ENCODE measurements at places on chromosomes 7 and 10. TPM values are rescaled to one million over a fixed set of nuclear protein-coding genes. Genes with fewer than 3 reads are reported as not detected.

- peak; percentile 54 for DNase-seq
Measured at GRCh38 chr7:101927802-101928201, 110.4 kb downstream of the CUX1 start.

- no peak for DNase-seq
Measured at GRCh38 chr7:18330548-18330947, 165.0 kb upstream of the HDAC9 start.

GRCh38 chr10:15305634-15306033 lies 65.5 kb downstream of the FAM171A1 start:
- no peak for DNase-seq

- DNase-seq: no peak
Measured at GRCh38 chr7:43648473-43649406, 65.8 kb downstream of the STK17A start.

DNA sequence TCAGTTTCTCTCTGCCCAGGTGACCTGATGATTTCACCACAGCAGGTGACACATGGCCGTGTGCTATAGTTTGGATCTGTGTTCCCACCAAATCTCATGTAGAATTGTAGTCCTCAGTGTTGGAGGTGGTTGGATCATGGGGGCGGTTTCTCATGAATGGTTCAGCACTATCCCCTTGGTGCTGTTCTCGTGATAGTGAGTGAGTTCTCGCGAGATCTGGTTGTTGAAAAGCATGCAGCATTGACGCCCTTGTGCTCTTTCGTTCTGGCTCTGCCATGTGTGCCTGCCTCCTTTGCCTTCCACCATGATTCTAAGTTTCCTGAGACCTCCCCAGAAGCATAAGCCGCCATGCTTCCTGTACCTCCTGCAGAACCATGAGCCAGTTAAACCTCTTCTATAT lies 85.2 kb upstream of the C1QL3 start:
- no peak for DNase-seq

DNA sequence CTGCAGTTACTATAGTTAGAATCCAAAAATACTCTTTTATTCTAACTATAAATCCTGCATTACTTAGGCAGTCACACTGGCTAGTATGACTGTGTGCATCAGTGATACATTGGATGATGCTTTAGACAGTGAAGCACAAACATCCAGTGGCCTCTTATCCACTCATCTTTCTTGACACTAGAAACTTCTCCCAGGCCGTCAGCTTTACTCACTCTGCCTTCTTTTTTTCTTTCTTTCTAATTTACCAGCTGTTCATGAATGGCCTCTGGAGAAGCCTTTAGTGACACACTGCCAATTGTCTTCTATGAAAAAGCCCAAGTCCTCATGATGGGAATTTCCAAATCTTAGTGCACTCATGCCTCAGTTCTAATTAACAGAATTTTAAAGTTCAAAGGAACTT lies 26.2 kb upstream of the C10orf90 start:
- no peak for DNase-seq

GRCh38 chr10:63825111-63825510 lies 303.9 kb downstream of the REEP3 start:
- DNase-seq: no peak

DNA sequence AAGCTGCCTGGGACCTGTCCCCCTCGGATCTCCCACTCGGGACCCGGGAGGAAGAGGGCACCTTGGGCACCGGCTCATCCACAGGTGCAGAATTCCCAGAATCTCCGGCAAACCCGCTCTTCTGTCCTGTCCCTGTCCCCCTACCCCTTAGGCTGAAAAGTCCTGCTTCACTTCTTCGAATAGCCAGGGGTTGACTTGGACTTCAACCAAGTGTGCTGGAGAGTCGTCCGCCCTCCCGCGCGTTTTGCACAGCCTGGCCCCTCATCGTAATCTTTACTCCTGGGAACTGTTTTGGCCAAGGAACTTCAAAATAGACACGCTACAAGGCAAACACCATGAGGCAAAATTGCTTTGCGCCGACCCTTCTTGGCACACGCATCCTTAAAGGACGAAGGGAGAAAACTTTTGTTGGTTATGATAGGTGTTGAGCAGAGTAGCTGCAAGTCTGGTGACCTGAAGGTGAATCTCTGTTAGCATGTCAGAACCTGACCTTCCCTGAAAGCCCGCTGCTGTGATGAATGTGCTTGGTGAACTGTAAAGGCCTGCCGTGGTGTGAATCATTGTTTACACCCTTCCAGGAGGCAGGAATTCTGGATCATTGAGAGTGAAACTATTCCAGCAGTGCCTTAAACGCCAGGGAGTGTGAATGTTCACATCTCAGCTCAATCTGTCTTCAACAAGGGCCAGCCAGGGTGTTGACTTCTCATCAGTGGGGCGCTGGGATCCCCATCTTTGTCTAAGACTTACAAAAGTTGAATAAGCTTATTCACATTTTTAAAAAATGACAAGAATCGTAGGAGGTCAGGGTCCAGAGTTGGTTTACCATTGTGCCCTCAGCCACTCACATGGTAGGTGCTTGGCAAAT lies 589 bp upstream of the RAPGEF5 start:
- peak; percentile 3 for DNase-seq

SFXN3 gene
- total RNA-seq: 27.1 TPM

KMT2C gene
- total RNA-seq: 59.8 TPM

OR2A1 gene
- not detected for total RNA-seq

CTNNA3 gene
- 2.3 TPM for total RNA-seq

DNA sequence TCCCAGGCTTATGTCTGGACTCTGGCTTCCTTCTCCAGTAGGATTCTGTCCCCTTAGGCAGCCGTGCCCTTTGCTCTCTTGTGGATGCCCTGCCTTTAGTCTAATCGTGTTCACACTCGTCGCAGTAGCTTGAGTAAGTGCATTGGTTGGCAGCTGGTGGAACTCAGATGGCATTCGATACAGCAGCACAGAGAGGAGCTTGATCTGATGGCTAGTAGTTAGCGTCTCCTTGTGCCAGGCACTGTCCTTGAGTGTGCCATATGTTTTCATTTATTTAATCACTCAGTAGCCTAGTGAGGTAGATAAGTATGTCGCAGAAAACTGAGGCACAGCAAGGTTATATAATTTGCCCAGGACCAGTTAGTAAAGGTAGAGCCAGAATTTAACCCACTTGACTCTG lies 18.2 kb upstream of the PARP12 start:
- DNase-seq: no peak

- no peak for DNase-seq
Measured at GRCh38 chr7:47902013-47902412, 46.3 kb downstream of the PKD1L1 start.

DNA sequence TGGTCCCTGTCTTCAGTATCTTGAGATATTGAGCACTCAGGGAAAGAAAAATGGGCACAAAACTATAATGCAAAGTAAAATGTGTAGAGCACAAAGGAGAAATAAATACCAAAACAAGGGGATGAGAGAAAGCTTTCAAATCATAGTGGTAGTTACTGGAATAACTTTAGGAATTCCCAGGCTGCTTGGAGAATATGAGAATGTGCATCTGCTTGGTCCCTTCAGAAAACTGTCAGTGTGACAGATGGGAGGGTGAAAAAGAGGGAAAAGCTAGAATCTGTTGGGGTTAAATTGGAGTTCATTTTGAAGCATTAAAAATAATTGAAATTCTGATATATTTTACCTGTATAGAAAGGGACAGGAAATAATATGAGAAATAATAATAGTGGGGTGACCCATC lies 15.3 kb downstream of the ST7 start:
- DNase-seq: no peak

- no peak for DNase-seq
Measured at GRCh38 chr10:124293616-124294449, 124.9 kb downstream of the OAT start.

DNA sequence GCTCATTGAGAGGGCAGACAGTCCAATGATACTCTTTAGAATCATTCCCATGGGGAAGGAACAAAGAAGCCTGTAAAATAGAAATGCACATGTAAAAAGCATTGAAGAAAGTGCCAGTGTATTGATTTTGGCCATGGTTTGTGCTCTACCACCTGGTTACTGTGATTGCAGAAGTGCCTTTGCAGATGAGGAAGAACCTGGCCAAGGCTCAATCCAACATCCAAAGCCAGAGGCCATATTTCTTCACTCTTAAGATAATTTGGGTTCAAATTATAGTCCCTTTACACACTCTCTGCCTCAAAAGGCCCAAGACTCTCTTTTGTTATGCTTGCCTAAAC lies 122.1 kb downstream of the EGFR start:
- no peak for DNase-seq

DNA sequence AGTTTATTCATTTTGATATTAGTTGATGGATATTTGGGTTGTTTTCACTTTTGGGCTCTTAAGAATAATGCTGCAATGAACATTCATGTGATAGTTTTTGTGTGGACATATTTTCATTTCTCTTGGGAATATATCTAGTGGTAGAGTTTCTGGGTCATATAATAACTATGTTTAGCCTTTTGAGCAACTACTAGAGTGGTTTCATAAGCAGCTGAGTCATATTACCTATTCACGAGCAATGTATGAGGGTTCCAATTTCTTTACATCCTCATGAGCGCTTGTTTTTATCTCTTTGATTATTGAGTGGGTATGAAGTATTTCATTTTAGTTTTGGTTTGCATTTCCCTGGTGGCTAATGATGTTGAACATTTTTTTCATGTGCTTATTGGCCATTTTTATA lies 182.6 kb downstream of the PON1 start:
- no peak for DNase-seq

GRCh38 chr10:104678658-104679057 lies 37.6 kb downstream of the SORCS3 start:
- DNase-seq: no peak

RAMP3 gene
- total RNA-seq: 0.62 TPM

- DNase-seq: no peak
Measured at GRCh38 chr7:80997841-80998240, 79.0 kb upstream of the SEMA3C start.

DNA sequence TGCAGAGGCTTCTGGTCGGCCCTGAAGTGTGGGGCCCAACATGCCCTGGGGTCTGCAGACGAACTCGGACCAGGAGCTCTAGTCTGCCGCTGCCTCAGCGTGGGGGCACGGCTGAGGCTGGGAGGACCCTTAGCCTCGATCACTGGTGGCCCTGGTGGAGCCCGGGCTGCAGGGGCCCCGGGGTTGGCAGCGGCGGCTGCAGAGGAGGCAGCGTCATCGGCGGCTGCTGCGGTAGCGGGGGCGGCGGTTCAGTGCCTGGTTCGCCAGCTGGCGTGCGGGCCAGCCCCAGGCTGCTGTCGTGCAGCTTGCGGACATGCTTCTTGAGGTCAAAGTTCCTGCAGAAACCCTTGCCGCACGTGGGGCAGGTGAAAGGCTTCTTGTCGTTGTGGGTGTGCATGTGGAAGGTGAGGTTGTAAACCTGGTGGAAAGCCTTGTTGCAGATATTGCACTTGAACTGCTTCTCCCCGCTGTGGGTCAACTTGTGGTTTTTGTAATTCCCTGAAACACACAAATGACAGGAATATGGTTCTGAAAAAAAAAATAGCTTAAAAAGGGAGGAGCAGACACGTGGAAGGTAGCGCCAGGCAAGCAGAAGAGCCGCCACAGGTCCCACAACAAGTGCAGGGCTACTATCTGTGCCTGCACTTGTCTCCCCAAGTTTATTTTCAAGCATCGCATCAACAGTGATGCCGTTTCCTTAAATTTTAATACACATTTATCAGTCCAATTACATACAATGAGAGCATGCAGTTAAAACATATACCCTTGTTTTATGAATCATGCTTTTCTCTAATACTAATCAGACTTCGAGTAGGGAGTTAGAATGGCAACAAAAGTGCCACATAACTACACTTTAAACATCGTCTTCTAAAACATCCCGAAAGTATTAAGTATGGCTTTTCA lies 2.4 kb downstream of the FEZF1 start:
- peak; percentile 32 for DNase-seq

TMEM139 gene
- total RNA-seq: 0.23 TPM

DNA sequence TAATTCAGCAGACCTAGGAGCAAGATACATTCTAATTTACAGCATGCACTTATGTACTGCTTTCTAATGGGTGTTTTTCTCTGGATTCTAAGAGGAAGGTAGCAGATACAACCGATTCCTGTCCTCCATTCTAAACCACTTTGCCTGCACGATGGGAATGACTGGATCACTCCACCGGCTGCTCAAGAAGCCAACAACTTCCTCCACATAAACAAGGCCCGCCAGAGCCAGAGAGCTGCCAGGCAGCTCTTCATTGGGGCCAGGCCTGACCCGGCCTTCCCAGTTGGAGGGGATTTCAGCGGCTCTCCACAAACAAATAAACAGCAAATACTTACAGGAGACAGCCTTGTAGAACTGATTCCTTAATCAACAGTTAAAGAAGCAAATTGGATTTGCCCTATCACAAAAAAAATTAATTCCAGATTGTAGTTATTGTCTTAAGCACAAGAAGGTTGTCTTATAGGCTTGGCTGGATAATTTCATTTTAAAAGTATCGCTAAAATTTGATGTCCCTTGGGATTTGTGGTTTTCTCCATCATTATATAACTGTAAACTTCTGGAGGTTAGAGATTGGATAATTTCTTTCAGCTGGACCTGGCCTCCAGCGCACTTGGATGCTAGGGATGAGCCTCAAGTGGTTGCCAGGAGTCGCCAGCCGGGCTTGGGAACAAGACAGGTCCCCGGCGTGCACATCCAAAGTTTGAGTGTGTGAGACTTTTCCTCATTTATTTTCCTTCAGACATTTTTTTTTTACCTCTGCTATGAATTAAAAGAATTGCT lies 20.9 kb downstream of the EBF3 start:
- no peak for DNase-seq

ELMO1 gene
- total RNA-seq: 151 TPM

LIPA gene
- 84.2 TPM for total RNA-seq

DNA sequence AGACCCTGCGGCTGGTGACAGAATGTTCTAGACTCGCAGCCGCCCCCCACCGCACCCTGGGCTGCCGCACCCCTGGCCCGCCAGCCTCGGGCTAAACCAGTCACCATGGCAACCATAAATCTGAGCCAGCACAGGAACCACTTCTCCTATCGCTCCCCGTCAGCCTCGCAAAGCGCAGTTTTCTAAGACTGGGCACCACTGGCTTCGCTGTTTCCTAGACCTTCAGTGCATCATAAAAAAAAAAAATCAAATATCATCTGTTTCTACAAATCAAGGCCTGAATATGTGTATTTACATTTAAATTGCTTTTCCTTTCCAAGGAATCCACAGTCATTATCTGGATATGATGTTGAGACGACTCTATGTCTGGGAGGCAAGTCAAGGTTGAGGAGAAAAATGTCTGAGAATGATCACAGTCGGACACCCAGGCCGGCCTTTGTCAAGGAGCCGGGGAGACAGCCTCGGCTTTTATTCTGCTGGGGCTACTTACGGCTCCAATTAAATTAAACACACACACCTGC lies 99.9 kb downstream of the PTPRN2 start:
- DNase-seq: no peak

GNB2 gene
- total RNA-seq: 336 TPM

- no peak for DNase-seq
Measured at GRCh38 chr7:47202146-47202783, 379.6 kb downstream of the TNS3 start.
